Memory B cell (primary cell): ENCODE measurements at places on chromosomes 3 and 15.

DNA sequence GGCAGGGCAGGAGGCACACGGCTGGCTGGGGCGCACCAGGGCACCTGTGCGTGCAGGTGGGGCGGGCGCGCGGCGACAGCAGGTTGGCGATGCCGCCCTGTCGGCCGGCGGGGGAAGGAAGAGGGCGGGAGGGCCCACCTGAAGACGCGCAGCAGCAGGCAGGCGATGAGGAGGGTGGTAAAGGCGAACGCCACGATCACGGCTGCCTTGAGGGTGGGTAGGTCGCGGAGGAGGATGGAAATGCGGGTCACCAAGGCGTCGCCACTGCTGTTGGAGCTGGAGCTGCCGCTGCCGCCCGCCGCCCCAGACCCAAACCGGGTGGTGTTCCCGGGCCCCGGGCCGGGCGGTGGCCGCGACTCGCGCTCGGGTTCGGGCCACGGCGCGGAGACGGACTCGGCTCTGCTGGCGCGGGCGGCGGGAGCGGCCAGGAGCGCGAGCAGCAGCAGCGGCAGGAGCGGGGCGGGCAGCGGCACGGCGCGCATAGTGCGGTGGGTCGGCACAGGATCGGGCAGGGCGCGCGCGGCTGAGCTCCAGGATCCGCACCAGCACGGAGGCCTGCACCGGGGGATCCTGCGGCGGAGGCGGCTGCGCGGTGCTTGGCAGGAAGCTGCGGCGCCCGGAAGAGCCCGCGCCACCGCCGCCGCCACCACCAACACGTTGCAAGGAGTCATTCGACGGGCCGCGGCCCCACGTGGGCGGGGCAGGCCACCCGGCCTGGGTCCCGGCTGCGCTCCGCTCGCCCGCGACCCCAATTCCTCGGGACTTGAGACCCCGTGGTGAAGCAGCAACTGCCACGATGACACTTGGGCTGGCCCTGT, at the start of gene FAM174B:
TSS of gene FAM174B (minus strand) at position 598 of the 818 bp plus-strand sequence.
- no peak for DNase-seq

GRCh38 chr3:132406587-132406986, 10.7 kb upstream of the DNAJC13 start:
- no peak for DNase-seq

GRCh38 chr3:64259636-64260035, 34.4 kb upstream of the PRICKLE2 start:
- no peak for DNase-seq

GRCh38 chr15:89668171-89668570, 11.0 kb downstream of the PLIN1 start:
- no peak for DNase-seq

DNA sequence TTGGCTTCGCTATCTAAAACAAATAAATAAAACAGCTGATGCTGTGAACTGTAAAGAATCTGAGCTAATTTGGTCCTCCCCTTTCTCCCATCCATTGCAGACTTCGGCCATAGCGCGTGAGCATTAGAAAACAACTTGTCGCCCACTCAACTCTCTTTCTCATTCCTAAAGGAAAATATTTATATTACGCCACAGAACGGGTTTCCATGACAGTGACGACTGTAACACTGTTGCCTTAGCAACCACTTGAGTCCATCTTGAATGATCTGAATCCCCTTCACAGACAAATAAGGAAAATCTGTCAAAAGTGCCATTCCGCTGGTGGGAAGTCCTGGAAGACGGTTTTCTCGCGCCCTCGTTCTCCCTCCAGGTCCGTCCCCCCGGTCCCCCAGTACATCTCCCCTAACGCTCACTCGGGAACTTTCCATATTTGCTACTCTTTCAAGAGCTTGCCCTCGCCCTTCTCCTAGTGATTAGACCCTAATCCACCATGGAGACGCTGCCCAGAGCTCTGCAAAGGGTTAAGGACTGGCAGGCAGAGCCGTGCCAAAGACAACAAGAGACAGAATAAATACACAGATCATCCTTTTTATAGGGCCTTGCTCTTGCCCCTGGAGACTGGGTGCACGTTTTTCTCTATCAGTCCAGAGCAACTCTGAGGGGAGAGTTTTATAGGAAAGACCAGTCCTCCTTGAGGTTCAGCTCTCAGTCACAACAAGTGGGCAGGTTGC, 50.5 kb downstream of the CRYGS start:
- DNase-seq = no peak
